ENCODE measurements at places on chromosomes 1 and 21.

DNA sequence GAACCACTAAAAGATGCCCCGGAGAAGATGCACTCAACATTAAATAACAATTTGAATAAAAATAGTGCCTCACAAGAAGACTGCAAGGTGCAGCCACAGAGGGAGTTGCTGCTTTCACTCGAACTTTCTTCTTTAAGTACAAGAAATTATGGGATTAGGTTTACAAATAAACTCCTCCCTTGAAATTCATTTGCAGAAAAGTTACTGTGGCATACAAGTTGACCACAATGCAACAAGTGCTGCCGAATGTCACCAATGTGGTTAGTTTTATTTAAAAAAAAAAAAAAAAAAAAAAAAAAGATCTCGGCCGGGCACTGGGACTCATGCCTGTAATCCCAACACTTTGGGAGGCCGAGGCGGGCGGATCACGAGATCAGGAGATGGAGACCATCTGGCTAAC is 76.8 kb upstream of the RAB4A start:
- DNase-seq, result no peak

DNA sequence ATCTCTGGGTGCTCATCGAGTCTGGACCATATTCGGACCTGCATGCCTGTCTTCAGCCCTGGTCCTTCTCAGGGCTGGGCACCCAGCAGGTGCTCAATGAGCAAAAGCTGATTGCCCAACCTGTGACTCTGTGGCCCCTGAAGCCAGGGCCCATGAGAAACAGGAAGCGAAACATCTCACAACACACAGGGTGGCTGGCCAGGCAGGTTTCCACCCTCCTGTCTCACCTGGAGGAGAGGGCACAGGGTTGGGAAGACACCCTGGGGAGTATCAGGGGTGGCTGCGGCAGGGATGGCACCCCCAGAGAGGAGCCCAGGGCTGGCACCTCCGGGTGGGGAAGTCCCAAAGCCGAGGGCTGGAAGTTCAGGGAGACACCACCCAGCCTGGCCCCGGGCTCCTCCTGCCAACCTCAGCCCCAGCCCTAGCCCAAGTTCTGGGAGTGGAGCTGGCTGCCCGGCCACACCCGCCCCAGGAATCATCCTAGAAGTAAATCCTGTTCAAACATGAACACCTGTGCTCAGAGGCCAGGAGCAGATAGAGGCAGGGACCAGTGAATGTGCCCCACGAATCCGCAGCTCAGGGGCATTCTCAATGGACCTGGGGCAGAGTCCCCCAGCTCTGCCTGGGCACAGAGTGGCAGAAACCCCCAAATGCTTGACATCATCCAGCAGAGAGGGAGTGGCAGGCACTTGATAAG is 54.6 kb downstream of the RAP1GAP start:
- no peak for DNase-seq

GRCh38 chr1:248243204-248243603 is 12.0 kb downstream of the OR2M4 start:
- DNase-seq, result peak; percentile 11

- DNase-seq, result no peak
Measured at GRCh38 chr1:26696119-26696653, 371 bp downstream of the ARID1A start.

GRCh38 chr1:101284021-101284420 is 47.2 kb downstream of the S1PR1 start:
- DNase-seq, result no peak

DNA sequence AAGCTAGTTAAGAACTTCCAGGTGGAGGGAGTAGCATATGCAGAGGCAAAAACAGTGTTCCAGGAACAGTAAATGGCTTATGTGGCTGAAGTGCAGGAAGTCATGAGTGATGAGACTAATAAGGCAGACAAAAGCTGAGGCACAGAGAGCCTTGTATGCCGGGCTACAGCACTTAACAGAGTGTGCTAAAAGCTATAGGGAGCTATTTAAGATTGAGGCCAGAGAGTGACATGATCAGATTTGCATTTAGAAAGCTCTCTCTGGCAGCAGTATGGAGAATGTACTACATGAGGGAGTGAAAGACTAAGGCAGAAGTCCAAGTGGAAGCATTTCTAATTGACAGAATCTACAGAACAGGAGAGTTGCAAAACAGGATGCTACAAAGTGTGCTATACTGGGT is 38.6 kb downstream of the WASF2 start:
- DNase-seq, result no peak

- no peak for DNase-seq
Measured at GRCh38 chr1:185467122-185467521, 150.1 kb upstream of the IVNS1ABP start.

Data from NCI-H2081 treated with DMSO at 0.1 percent for 48 hours (cell line).